Umbilical cord (tissue), 2 donors: ENCODE measurements at places on chromosomes 5 and 9. TPM values are rescaled to one million over a fixed set of nuclear protein-coding genes. Genes with fewer than 3 reads are reported as not detected.

Gene CDH9
- 6.5 TPM for total RNA-seq

Gene LCN1
- not detected for total RNA-seq

Gene GMCL2
- total RNA-seq: 4.1 TPM

Gene NUTM2G
- total RNA-seq: 0.48 TPM

Gene GARIN3
- not detected for total RNA-seq

Gene PLGRKT
- total RNA-seq: 9.9 TPM

Gene SPINK6
- total RNA-seq: 5.5 TPM

Gene PCDH12
- 5.1 TPM for total RNA-seq

Gene FAM219A
- total RNA-seq: 6.3 TPM

Gene DMRT2
- 1.7 TPM for total RNA-seq

Gene FOXD4L3
- total RNA-seq: 1.4 TPM

Gene PCDHGC4
- 4.8 TPM for total RNA-seq

Gene FAM221B
- total RNA-seq: 1.2 TPM

Gene NXNL2
- not detected for total RNA-seq

Gene FBN2
- 875 TPM for total RNA-seq

Gene PRR7
- not detected for total RNA-seq

Gene PCDHGA8
- 3.9 TPM for total RNA-seq

Gene IRX1
- total RNA-seq: 4.3 TPM

Gene SHC3
- 3.1 TPM for total RNA-seq

Gene FGF1
- total RNA-seq: 9.9 TPM

Gene UNC13B
- total RNA-seq: 12.0 TPM

Gene LCN9
- not detected for total RNA-seq

Gene EIF4EBP3
- not detected for total RNA-seq

Gene AK8
- 0.48 TPM for total RNA-seq

Gene VCAN
- 930 TPM for total RNA-seq

Gene TMEM171
- 1.7 TPM for total RNA-seq

Gene ZBTB6
- total RNA-seq: 13.2 TPM

Gene PCDHB6
- 1.9 TPM for total RNA-seq

Gene ROPN1L
- total RNA-seq: 7.5 TPM
